ENCODE measurements at places on chromosomes 2 and 18.

GRCh38 chr2:40758401-40759155 lies 306.7 kb upstream of the SLC8A1 start:
- DNase-seq = no peak

DNA sequence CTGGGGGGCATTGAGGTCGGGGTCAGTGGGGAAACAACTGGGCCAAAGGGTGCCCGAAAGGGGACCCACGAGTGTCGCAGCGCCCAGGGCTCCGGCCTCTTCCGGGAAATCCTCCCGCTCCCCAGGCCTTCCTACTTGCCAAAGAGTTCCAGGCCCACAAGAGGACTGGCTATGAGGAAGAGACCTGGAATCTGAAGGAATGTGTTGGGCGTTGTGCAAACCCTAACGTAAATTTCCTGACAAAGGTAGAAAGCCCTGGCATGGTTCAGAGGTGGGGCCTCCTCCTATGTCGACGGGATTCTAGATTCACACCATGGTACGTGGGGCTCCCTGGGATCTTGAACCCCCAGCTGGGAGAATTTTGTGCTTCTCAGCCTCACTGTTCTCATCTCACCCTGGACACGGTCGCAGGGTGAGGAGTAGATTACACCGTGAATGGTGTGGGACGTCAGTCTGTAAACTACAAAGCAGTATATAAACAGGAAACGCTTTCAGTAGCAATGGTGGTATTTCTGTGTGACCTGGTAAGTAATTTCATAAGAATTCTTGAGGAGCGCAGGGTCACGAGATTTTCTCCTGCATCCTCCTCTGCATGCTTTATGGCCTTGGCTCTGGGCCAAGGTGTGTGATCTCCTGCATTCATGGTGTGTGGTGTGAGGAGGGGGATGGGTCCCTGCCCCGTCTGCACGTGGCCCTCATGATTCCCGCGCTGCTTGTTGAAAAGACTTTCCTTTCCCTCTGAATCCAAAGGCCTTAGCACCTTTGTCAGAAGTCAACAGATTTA lies 868 bp downstream of the HSBP1L1 start:
- DNase-seq = peak; percentile 48

DNA sequence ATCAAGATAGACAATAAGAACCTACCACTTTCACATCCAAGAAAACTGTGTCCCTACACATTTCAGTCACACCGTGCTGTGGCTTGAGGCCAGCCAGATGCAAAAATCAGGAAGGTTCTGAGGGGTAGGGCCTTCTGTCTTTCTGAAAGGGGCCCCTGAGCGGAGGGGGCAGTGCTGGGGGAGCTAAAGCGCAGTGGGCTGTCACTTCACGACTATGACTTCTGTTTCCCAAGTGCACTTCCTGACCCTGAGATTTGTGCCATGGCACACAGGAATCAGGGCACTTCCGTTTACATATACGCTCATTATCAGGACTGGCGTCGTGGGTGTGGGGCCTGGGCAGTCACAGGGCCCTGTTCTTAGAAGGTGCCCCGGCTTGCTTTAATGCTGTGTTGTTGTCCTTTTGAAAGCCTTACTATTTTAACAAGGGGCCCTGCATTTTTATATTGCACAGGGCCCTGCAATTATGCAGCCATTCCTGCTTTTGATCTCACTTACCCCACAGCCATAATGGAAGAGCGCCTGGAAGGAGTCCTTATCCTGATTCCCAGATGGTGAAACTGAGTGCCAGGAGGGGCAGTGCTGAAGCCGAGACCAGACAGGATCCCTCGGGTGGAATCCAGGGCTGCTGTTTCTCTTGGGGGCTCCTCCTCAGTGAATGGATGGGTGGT lies 620 bp downstream of the NGEF start:
- peak; percentile 9 for DNase-seq

DNA sequence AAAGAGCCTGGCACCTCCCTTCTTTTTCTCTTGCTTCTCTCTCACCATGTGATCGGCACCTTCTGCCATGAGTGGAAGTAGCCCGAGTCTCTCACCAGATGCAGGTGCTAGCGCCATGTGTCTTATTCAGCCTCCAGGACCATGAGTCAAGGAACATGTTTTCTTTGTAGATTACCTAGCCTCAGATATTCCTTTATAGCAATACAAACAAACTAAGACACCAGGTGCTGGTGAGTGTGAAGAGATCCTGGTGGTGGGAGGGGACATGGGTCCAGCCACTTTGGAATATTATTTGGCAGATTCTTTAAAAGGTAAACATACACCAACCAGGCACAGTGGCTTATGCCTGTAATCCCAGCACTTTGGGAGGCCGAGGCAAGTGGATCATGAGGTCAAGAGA lies 5.9 kb upstream of the USP40 start:
- DNase-seq = no peak

- DNase-seq = no peak
These were observed 60.8 kb downstream of the CENPO start for GRCh38 chr2:24853996-24854395.

- DNase-seq = no peak
These were observed 207.2 kb downstream of the VAPA start for GRCh38 chr18:10121028-10121427.

DNA sequence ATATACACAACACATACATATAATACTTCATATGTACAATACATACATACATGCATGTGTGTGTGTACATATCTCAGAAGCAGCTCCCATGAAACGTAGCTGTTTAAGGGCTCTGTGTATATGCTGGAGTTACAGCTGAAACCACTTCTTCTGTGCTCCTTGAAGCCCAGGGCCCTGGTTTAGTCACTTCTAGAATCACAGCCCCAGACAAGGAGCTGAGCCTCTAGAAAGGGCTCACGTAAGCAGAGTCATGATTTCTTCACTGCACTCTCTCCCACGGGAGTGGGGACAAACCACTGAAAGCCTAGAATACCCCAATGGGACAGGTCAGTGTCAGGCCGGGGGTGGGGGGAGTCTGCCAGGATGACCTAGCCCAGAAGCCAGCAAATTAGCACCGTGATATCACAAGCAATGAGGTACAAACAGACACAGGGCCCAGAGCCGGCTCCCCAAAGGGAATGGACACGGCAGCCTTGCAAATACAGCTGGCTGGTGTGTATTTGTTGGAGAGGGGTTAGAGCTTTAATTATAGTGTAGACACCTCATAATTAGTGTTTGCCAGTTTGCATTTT lies 90.3 kb downstream of the C1QL2 start:
- no peak for DNase-seq

Measured in HuH-7.5 (cell line).